Panc1 (cell line): ENCODE measurements at places on chromosomes 6 and 20. TPM values are rescaled to one million over a fixed set of nuclear protein-coding genes. Genes with fewer than 3 reads are reported as not detected.

The KIAA1755 gene
- 0.08 TPM for total RNA-seq

The FAM83B gene
- total RNA-seq = not detected

The SIGLEC1 gene
- total RNA-seq = 0.03 TPM

The ROS1 gene
- total RNA-seq = 0.10 TPM

- DNase-seq = no peak
Observed at GRCh38 chr6:106098383-106099234, 12.5 kb downstream of the PRDM1 start.

GRCh38 chr6:91538622-91539021 lies 951.8 kb upstream of the MAP3K7 start:
- no peak for DNase-seq

- no peak for DNase-seq
Observed at GRCh38 chr6:155450240-155450581, 5.4 kb downstream of the NOX3 start.

- DNase-seq = no peak
Observed at GRCh38 chr6:46367354-46368168, 123.7 kb downstream of the RCAN2 start.

- DNase-seq = no peak
Observed at GRCh38 chr20:7375905-7376304, 564.4 kb downstream of the HAO1 start.

DNA sequence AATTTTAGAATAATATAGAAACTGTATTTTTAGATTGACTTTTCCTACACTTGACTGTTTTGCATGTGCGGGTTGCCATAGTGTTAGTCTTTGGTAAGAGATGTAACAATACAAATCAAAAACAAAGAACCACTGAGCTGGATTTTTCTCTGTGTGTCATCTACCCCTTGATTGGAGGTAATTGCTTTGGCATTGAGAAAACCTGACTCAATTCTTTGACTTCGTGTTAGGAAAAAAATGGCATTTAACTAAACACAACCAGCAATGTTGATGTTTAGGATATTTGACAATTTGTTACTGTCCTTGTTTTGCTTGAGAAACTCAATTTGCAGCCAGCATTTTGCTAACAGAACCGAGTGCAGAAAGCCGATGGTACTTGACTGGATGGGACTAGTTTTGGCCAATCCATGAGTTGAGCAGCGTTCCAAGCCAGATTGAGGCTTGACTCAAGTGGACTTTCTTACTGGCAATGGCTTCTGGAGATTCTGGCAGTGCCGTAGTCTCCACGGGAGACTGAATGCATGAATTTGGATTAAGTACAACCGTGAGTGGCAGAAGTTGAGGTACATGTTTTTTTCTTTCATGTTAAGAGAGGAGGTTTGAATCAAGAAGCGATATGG lies 17.1 kb downstream of the TPBG start:
- no peak for DNase-seq

DNA sequence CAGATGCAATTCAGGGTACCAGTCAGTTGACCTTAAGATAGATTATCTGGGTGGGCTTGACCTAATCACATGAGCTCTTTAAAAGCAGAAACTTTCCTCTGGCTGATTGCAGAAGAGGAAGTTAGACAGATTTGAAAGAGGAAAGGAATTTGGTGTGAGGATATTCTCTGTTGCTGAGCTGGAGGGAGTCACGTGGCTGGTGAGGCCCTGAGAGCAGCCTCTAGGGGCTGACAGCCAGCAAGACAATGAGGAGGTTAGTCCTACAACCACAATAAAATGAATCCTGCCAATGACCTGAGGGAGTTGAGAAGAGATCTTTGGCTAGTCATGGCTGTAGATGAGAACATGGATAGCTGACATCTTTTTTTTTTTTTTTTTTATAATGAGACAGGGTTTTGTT lies 87.0 kb upstream of the B3GAT2 start:
- DNase-seq = no peak

GRCh38 chr6:79536954-79537747 lies at the start of gene LCA5:
LCA5 (minus strand) TSS chr6:79537430; CDS start chr6:79518894, 18,536 bp downstream.
- DNase-seq = peak; percentile 84
